ENCODE measurements at places on chromosomes 7 and 10.

DNA sequence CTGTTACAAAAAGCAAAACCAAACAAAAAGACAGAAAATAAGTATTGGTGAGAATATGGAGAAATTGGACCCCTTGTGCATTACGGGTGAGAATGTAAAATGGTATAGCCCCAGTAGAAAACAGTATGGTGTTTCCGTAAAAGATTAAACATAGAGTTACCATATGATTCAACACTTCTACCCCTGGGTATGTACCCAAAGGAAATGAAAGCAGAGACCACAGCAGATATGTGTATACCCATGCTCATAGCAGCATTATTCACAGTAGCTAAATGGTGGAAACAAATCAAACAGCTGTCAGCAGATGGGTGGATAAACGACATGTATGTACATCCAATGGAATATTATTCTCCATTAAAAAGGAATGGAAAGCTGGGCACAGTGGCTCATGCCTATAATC lies 42.4 kb downstream of the STARD3NL start:
- DNase-seq, result no peak

GRCh38 chr7:158160199-158160598 lies 427.4 kb downstream of the PTPRN2 start:
- DNase-seq, result no peak

DNA sequence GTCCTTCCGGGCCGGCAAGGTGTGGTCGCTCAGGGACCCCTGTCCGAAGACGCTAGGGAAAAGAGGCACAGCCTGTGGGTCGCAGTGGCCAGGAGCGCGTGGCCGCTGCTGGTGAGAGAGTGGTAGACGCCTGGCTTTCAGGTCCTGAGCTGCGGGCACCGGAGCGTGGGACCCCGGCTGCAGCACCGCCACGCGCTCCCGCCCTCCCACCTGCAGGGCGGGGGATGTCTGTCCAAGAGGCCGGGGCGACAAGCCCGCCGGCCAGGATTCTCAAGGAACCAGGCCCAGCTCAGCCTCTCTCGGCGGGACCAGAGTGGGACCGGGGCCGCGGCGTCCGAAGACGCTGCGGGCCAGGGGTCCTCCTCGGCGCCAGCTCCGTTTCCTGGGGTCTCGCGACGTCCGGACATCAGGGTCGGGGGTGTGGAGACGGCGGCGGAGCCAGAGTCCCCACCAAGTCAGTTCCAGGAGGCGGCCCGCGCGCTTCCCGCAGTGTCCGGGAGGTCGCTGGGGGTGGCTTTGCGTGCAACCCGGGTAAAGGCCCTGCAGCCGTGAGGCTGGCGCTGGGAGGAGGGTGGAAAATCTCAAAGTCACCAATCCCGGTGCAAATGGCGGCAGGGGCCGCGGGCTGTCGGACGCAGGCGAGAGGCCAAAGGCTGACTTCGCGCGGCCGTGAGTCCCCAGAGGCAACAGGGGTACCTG lies 5.5 kb downstream of the ZNF503 start:
- DNase-seq, result no peak

DNA sequence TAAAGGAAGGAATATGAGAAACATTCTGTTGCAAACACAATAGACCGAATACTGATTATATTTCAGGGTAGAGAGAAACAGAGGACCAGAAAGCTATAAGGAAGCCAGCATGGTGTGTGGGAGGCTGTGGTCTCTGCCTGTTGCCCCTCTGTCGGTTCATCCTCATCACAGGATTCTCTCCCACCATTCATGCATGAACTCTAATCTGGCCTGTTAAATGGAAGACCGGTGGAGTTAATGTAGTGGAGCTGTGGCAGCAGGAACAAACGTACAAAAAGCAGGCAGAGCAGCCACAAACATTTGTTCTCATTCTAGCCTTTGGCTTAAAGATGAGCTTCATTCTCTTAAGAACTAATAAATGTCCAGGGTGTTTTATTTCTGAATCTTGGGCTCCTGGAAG lies 902.4 kb downstream of the LRMDA start:
- peak; percentile 16 for DNase-seq

GRCh38 chr7:45145881-45146280 lies 11.7 kb upstream of the RAMP3 start:
- DNase-seq, result no peak

GRCh38 chr7:117630501-117630900 lies 150.7 kb downstream of the CFTR start:
- DNase-seq, result peak; percentile 10

DNA sequence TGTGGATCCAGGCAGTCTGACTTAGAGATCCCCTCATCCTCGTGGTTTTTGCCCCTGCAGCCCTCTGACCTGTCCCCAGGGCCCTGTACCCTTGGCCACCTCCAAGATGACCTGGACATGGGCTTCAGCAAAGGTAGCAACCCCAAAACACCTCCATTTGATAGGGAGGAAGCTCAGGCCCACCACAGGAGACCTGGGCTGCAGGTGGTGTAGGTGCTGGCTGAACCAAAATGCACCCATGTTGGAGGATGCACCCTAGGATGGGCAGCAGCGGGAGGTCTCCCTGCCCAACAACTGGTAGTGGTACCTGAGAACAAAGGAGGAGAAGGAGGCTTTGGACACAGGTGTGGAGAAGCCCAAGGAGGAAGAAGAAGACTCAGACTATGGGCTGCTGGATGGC lies 188.7 kb downstream of the ZNF716 start:
- DNase-seq, result no peak

DNA sequence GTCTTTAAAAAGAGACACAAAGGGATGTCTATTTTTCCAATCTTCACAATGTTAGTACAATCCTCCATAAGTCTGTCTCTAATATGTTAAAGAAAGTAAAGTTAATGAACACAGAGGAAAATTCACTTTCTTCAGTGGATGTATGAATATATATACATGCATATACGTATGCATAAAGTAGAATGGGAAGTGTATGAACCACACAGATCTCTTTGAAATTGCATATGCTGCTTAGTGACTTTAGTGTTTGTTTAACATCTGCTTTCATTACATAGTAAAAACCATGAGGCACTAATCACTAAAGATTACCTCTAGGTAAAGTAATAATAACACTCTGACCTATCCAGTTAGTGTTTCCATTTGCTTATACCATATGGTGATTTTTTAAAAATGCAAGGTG lies 451.2 kb downstream of the SEMA3D start:
- no peak for DNase-seq

- DNase-seq, result no peak
These were observed 49.9 kb upstream of the PPP1R3A start for GRCh38 chr7:113968713-113969112.

GRCh38 chr7:149238051-149238450 lies 1.4 kb upstream of the ZNF212 start:
- DNase-seq, result no peak

DNA sequence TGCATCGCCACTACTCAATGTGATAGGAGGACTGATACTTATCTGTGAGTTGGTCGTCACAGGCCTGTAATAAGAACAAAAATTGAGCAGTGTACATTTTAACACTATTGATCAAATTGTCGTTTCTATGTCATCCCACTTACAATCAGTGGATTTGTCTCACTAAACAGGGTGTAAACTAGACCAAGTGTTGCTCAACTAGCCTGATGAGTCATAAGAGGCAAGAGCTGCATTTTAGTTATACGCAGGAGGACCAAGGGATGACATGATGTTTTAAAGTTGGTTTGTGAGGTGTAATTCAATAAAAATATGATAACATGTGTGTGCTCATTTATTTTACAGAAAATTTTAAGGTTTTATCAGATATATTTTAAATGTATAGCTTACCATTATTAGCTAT lies 1239.2 kb downstream of the REEP3 start:
- no peak for DNase-seq

- no peak for DNase-seq
These were observed 108.7 kb downstream of the PCLO start for GRCh38 chr7:83053965-83054364.

- DNase-seq, result no peak
These were observed 27.7 kb downstream of the ZNF277 start for GRCh38 chr7:112234147-112234546.

- no peak for DNase-seq
These were observed 346.6 kb upstream of the BMPER start for GRCh38 chr7:33558549-33559323.

GRCh38 chr7:20458521-20458920 lies 127.8 kb downstream of the ITGB8 start:
- no peak for DNase-seq

DNA sequence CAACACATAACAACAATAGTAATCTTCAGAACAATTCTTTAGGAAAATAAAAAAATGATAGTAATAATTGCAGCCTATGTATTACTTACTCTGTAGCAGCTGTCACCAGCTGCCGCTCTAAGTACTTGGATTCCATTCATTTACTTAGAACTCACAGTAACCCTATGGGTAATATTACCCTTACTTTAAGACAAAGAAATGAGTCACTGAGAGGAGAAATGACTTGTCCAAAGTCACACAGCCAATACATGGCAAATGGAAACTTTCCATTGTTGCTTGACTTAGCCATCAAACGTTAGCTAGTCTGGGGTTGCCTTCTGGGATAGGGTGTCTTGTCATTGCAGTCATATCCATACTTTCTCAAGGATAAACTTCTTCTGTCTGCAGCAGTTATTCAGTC lies 3.6 kb downstream of the CCNY start:
- DNase-seq, result no peak

DNA sequence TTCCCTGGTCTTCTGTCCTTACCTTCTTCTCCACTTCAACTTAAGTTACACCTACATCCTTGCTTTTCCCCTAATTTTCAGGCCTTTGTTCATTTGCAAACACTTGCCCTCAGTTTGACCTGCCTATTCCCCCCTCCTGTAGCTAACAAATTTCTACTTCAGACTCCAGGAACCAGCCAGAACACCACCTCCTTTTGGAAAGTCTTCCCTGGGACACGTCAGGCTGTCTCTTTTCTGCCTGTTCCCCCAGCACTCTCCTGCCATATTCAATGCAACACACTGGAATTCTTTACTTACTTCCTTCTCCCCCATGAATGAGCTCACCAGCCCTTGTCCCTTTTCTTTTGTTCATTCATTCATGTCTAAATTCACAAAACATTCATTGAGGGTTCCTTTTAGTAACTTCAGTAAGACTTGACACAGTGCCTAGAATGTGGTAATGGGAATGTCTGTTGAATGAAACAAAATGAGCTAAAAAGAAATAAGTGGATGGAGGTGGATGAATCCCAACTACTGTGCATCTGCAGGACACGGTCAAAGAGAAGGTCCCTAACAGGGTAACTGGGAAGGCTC lies 478.0 kb downstream of the KCNMA1 start:
- DNase-seq, result no peak

DNA sequence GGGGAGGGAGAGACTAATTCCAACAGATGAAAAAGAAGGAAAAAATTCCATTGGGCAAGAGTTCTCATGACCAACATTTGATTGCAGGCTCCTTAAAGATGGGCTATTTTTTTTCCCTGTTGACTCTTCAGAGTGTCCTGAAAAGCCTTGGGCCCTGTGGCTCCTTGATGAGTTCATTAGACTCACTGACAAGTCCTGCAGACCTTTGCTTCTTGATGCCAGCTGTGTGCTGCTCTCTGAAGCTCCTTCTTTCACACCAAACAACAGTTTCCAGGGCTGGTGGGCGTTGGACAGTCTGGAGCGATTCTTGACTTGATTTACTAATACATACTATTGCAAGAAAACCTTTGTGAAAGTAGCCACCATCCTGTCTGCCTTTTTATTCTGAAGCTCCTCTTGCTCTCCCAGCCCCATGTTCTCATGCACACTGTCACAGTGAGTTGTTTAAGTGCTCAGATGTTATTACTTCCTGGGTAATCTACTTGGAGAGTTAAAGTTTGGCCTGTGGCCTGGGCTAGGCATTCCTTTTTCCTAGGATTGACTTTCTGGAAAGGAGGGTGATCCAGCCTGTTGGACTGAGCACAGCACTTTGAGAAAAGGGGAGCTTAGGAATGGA lies 250.3 kb downstream of the PTEN start:
- no peak for DNase-seq

DNA sequence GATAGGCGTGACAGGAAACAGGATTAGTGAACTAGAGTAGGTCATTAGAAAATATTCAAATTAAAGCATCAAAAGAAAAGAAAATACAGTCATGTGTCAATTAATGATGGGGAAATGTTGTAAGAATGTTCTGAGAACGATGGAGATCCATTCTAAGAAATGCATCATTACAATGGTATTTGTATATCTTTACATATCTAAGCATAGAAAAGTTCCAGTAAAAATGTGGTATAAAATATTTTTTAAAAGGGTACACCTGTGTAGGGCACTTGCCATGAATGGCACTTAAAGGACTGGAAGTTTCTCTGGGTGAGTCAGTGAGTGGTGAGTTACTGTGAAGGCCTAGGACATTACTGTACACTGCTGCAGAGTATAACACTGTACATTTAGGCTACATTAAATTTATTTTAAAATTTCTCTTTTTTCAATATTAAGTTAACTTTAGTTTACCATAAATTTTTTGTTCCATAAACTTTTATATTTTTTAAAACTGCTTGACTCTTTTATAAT lies 282.5 kb downstream of the BMPER start:
- no peak for DNase-seq

GRCh38 chr10:58352956-58353610 lies 18.3 kb downstream of the UBE2D1 start:
- no peak for DNase-seq

GRCh38 chr10:35458500-35459448 lies 122.5 kb downstream of the CCNY start:
- no peak for DNase-seq

GRCh38 chr10:50604809-50605208 lies 18.9 kb downstream of the SGMS1 start:
- DNase-seq, result no peak

DNA sequence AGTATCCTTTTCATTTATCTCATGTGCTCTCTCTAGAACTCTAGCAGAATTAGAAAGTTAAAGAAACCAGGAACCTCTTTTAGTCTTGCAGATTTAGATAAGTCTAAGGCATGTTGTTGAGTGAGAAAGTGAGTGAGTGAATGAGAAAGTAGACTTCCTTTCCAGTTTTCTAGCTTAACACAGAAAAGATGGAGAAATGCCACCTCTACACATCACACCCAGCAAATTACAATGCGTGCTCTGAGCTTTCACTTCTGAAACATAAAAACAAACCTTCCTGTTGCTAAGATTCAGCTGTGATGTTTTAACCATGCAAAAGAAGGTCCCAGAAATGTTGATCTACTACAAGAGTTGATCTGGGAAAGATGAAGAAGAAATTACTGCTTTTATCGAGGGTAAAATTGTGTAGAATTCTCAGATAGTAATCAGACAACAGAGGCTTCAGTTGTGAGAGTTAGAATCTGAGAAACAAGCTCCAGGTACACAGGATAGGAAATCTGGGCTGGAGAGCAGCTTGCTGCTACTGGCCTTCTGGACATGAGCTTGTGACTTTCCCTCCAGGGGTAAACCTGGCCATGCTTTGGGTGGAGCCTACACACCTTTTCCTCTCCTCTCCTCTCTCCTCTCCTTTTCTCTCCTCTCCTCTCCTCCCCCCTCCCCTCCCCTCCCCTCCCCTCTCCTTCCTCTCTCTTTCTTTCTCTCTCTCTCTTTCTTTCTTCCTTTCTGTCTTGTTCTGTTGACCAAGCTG lies 4.6 kb downstream of the CYP3A5 start:
- no peak for DNase-seq

GRCh38 chr10:3762309-3762708 lies 22.7 kb downstream of the KLF6 start:
- no peak for DNase-seq

- no peak for DNase-seq
These were observed 252.8 kb downstream of the ZMYND11 start for GRCh38 chr10:387909-388660.

All from WERI-Rb-1 (cell line).